ENCODE measurements at places on chromosomes 12 and 14.

DNA sequence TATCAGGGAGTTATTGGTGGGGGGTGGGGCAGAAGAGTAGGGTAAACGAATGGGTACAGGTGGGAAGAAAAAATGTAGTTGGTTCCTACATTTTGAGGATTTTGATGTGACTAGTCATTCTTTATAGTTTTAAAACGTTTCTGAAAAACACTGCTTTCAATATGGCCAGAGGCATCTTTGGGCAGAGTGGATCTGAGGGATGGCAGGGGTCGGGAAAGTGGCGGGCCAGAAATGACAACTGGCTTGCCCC lies 527 bp upstream of the ATP23 start:
- no peak for DNase-seq

DNA sequence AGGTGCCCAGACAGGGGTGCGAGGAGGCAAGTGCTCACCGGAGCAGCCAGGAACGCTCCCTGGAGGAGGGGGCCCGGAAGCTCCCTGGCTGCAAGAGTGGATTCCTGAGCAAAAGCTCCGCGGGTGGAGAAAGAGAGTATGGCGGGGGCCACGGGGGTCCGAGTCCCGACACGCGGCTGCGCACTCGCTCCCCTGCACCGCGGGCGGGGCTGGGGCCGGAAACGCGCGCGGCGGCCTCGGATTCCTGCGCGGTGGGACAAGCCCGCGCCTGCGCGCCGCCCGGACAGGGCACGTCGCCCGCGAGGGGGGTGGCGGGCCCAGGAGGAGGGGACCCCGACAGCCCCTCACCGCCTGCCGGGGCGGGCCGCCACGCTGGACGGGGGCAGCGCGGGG lies 27.8 kb upstream of the GPR132 start:
- DNase-seq: peak; percentile 58

GRCh38 chr14:81211844-81212243 lies 8.9 kb downstream of the GTF2A1 start:
- peak; percentile 30 for DNase-seq

GRCh38 chr12:7667125-7667524 lies 1.4 kb upstream of the APOBEC1 start:
- DNase-seq: no peak

GRCh38 chr14:106215229-106215628 lies 688.8 kb downstream of the TMEM121 start:
- DNase-seq: no peak

DNA sequence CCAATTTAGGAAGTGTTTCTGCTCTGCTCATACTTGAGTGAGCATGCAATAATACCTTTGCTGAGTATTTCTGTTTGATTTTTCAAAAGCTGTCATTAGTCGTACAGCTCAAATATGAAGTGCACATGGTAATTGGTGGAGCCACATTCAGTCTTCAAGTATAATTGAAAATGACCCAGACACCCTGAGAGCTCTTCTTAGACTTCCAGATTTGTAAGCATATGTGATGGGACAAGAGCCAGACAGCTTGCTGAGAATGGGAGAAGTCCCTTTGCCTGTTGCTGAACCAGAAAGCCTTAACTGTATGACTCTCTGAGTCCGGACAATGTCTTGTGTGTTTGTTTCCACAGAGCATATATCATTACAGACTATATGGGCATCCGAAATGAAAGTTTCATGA lies 307.3 kb downstream of the TMEM117 start:
- no peak for DNase-seq

- DNase-seq: no peak
Measured at GRCh38 chr14:81855007-81855406, 321.4 kb upstream of the SEL1L start.

- DNase-seq: no peak
Measured at GRCh38 chr12:93851257-93851671, 174.1 kb downstream of the CRADD start.

GRCh38 chr12:32824596-32824995 lies 68.9 kb upstream of the YARS2 start:
- no peak for DNase-seq

DNA sequence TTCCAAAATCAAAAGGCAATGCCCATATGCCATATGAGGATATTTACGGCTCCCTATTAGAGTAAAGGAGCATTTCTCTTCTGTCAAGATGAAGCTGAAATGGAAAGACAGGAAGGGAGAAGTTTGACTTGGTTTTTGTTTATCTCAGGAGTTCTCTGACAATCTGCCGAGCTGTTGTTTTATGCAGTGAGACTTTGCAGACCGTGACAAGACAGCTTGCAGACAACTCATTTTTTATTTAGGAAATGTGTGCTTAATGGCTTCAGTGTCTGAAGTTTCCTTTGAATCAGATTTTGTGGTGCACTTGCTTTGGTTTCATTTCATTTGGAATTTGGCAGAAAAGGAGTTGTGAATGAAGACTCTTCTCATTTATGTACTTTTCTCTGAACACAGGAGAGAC lies 145.4 kb downstream of the C12orf50 start:
- no peak for DNase-seq

GRCh38 chr14:64407329-64407728 lies 19.2 kb downstream of the MTHFD1 start:
- no peak for DNase-seq
